ENCODE measurements at places on chromosomes 16 and 17.

DNA sequence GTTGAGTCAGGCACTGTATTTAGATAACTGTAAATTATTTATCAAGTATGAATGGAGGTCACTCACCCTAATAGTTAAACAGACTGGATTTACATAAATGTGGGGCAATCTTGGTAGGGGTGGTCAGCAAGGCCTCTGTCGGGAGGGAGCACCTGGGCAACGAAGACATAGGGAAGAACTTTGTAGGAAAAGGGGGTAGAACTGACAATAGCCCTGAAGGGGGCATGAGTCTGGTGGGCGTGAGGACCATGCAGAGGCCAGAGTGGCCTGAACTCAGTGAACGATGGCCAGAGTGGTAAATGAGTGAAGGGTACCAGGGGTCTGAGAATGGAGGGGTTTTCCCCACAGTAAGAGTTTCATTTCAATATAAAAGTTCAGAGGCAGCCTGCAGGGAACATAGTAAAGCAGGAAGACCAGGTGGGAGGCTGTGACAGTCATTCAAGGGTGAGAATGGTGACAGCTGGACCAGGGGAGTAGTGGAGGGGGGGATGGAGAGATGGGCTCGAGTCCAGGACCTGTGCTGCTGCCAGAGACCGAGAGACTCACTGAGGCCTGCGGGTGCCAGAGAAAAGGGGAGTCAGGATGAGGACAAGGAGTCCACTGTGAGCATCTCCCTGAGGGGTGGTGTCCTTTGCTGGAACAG is 2.9 kb downstream of the C17orf67 start:
- no peak for DNase-seq

DNA sequence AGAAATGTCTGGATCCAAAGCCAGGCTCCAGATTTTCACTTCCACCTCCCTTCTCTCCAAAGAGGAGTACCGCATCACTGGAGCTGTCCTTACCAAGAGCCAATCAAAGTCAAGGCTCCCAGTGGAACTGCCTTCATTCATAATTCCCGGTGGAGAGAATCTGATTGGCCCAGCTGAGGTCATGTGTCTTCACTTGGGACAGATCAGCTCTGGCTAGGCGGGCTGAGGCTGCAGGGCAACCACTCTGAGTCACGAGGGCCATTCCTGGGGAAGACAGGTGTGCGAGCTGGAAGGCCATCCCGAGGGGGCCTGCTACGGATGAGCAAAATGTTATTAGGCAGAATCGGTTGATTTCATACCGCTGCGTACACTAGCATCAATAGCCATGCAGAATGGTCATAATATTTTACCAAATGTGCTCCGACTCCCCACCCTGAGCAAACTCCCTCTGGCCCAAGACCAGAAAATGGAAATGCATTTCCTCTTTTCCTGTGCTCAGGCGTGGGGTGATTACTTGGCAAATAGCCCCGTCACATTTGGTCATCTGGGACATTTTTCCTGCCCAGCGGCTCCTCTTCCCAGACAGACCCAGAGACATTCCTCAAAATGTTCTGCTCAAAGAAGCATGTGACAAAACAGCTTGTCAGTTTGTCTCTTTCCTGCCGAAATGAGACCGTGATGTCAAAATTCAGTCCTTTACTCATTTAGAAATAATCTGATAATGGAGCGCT is 111.1 kb downstream of the AIPL1 start:
- DNase-seq = no peak

- no peak for DNase-seq
Observed at GRCh38 chr17:18949566-18949965, 2.4 kb upstream of the SLC5A10 start.

- DNase-seq = no peak
Observed at GRCh38 chr17:43547659-43548256, 1.6 kb upstream of the ETV4 start.

GRCh38 chr17:46977348-46977747 is 1.7 kb downstream of the RPRML start:
- DNase-seq = peak; percentile 26

- no peak for DNase-seq
Observed at GRCh38 chr17:38404174-38404943, 23.9 kb upstream of the ARHGAP23 start.

- DNase-seq = peak; percentile 41
Observed at GRCh38 chr16:83899272-83899897, 470 bp downstream of the MLYCD start.

DNA sequence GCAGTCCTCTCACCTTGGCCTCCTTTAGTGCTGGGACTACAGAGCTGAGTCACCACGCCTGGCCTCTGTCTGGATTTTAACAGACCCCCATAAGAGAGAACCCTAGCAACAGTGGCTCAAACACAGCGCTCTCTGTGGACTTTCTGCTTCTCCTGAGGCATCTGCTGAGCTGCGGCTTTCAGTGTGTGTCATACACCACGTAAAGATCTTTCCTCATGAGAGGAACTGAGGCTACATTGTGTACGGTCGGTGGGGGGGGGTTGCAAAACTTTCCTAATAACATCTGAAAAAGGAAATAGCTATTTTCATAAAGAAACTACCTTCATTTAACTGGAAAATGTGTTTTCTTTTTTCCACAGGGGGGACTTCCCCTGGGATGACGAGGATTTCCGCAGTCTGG is 32.9 kb downstream of the DEF8 start:
- DNase-seq = no peak

DNA sequence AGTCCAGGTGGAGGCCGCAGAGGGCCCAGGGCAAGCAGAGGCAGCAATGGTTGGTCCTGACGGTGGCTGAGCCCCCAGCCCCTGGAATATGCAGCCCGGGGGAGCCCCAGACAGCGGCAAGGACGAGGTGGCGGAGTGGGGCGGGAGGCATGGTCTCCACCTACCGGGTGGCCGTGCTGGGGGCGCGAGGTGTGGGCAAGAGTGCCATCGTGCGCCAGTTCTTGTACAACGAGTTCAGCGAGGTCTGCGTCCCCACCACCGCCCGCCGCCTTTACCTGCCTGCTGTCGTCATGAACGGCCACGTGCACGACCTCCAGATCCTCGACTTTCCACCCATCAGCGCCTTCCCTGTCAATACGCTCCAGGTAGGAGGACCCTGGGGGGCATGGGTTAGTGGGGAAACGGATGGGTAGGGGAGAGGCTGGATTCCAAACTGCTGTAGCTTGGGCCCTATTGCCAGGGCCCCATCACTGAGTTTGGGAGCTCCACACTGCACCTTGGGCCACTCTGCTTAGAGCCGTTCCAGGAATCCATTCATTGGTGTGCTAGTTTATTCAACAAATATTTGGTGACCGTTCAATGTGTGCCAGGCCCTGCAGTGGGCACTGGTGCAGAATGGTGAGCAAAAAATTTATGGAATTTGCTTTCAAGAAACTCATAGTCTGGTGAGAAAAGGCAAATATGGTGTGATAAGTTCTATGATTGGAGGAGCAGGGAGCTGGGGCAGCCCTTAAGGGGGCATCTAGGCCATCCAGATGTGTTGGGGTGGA is 3.8 kb downstream of the RASL10B start:
- no peak for DNase-seq

DNA sequence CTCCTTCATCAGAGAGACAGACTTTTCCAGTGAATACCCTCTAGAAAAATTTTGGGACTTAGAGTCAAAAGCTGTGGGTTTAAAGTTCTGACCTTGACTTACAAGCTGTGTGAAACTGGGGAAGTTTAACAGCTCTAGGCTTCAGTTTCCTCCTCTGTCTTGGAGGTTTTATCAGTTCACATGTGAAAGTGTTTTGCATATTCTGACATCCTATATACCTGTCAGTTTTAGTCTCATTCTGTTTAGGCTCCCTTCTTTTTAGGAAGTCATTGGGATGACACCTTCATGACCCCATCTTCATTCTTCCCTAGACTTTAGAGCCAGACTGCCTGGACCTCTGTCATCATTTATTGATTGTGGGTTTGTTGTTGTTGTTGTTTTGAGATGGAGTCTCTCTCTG is 44.4 kb downstream of the YPEL2 start:
- no peak for DNase-seq

DNA sequence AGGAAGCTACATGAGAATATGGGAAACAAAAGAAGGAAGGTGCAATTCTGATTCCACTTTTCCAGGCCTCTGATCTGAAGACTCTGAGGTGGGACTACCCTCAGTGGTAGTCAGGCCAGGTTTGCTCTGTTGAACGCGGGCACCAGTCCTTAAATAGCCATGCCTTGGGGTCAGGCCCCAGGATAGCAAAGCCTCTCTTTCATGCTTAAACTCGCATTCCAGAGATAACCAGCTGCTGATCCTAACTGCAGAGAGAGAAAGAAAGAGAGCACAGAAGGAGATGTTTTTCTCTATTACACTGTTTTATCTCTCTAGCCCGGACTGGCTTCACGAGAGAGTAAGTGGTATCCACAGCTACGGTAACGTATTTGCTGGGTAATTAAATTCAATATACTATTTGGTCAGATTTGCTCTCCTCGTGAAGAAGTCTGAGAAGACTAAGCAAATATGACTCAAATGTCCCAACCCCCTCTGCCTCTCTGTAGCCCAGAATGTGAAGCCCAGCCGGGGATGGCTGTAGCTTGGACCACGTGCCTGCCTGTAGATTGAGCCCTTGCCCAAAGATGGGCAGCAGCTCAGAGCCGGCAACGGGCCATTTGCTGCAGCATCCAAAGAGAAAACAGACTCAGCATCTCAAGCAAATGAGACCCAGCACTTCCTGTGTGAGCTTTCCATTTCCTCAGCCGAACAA is 122.2 kb downstream of the SMG6 start:
- peak; percentile 97 for DNase-seq

- peak; percentile 8 for DNase-seq
Observed at GRCh38 chr17:62859146-62859545, 51.0 kb upstream of the MARCHF10 start.

DNA sequence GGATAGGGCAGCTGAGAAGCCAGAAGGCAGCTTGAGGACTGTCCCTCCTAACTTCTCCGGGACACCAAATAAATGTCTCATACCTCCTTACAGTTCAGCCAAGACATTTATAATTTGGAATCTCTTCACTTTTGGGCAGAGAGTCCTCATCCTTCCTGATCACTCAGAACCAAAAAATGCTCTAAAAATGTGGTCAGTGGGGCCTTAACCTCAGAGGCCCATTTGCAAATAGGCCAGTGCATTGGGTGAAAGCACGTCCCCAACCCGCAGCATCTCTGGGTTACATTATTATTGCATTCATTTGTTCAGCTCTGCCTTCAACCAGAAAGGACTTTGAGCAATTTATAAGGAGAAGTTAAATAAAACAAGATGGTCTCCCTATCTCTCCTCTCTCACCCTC is 112.4 kb upstream of the IRX3 start:
- DNase-seq = no peak

DNA sequence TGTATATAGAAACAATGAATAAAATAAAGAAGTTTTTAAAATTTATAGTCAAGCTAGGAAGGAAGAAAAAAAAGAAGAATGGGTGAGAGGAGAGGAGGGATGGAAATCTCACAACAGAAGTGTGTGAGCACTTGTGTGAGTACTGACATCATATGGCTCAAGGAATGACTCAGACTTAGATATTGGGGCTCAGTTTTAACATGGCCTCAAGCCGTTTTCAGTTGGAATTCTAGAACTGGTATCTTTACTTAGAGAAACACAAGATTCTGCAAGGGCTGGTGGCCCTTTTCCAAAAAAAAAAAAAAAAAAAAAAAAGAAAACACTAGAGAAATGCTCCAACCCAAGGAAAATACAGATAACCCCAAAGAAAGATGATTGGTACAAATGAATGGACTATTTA is 55.1 kb downstream of the STXBP4 start:
- DNase-seq = no peak

DNA sequence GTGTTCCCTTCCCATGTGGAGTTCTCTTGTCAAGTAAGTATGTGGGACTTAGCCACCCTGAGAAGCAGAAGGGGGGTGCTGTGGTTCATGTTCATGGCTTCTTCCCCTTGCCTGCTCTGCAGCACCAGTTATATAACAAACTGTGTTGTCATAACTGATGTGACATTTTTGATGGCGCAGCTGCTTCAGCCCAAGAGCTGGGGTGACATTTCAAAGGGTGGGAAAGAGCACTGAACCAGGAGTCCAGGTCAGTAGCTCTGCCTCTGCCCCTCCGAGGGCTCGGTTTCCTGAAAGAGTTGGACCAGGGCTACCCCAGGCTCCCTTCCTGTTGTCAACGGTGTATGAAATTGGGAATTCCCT is 7.4 kb downstream of the GNAO1 start:
- no peak for DNase-seq
